ENCODE measurements at places on chromosomes 3 and 15. TPM values are rescaled to one million over a fixed set of nuclear protein-coding genes. Genes with fewer than 3 reads are reported as not detected.

Gene CCDC71
- total RNA-seq = 14.7 TPM

Gene ETV5
- total RNA-seq = not detected

- DNase-seq = no peak
Measured at GRCh38 chr3:47421741-47422649, 41.2 kb downstream of the PTPN23 start.

Gene SCG3
- not detected for total RNA-seq

Gene ASB14
- total RNA-seq = not detected

DNA sequence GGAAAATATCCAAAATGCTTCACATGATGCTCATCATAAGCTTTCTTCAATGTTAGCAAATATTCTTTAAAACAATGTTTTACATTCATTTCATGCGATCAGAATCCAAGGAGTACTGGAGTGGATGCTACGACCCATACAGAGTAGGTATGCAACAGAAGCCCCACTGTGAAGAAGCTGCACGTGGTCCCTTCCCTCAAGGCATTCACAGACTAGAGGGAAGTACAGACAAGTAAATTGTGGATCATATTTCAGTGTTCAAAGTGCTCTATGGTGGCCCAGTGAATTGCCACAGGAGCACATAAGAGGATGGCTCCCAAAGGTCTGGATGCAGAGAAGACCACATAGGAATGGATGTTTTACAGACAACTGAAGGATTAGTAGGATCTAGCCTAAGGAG lies 789.9 kb downstream of the IGSF11 start:
- DNase-seq = no peak

Gene PIGZ
- total RNA-seq = 0.33 TPM

Gene GNAT1
- total RNA-seq = 0.11 TPM

DNA sequence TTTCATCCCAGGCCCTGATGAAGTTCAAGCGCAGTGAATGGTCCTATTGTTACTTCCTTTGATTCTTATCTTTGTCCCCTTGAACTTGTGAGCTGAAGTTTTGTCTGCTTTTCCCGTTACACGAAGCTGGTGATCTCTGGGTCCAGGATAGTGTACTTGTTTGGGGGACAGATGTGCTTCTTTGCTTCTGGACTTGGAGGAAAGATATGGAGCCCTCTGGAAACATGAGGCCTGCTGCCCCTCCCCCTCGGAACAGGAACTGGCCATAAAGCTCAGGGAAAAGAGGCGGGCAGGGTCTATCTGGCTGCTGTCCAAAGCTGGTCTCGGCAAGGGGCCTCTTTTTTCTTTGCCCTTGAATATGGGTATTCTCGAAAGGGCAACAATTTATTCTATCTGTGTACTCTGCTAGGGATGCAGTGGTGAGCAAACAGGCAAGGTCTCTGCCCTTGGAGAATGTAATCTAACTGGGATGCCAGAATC lies 47.6 kb downstream of the IDH2 start:
- no peak for DNase-seq

- no peak for DNase-seq
Measured at GRCh38 chr3:25585361-25586166, 79.1 kb downstream of the TOP2B start.

DNA sequence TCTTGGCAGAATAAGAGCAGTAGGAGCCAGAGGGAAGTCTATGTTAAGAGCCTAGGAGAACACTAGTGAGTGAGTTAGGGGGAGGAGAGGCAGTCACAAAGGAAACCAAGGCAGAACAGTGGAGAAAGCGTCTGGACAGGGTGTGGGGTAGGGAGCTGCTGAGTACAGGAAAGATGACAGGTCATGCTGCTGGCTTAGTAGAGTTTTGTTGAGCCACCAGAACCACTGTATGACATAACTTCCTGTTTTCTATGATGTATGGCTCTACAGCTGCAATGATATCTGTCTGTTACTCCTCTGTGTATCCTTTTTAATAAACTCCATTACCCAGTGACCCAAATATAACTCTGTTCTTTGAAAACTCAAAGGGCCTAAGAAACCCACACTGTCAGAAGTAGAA lies 10.6 kb upstream of the STT3B start:
- no peak for DNase-seq

- no peak for DNase-seq
Measured at GRCh38 chr15:45026651-45027190, 3.7 kb downstream of the SORD start.

GRCh38 chr3:35305406-35305805 lies 333.9 kb upstream of the ARPP21 start:
- DNase-seq = no peak

Gene PLA2G4E
- not detected for total RNA-seq

DNA sequence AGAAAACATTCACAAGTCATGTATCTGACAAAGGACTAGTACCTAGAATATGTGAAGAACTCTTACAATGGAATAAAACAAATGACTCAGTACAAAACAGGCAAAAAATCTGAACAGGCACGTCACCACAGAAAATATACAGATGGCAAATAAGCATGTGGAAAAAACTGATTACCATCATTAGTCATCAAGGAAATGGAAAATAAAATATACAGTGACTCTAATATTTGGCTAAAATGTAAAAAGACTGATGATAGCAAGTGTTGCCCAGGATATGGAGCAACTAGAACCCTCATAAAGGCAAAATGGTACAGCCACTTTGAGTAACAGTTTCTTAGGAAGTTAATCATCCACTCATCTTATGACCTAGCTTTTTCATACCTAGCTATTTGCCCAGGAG lies 95.8 kb upstream of the ABHD17C start:
- DNase-seq = no peak

DNA sequence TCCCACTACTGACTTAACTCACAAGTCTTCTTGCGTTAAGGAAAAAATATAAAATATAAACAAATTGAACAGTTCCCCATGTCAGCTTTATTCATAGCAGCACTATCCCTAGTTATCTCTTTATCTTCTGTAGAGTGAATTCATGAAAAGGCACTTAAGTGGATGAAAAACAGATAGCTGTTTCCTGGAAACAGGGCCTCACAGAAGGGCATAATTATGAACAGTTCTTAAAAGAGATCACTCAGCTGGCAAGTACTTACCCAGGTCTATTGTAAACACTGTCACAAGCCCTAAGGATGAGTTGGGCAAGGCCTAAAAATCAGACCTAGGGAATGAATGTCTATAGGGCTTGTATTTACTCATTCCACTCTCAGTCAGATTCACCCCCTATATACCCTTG lies 10.7 kb downstream of the MB21D2 start:
- no peak for DNase-seq

- no peak for DNase-seq
Measured at GRCh38 chr3:68274286-68274685, 619.9 kb upstream of the SUCLG2 start.

DNA sequence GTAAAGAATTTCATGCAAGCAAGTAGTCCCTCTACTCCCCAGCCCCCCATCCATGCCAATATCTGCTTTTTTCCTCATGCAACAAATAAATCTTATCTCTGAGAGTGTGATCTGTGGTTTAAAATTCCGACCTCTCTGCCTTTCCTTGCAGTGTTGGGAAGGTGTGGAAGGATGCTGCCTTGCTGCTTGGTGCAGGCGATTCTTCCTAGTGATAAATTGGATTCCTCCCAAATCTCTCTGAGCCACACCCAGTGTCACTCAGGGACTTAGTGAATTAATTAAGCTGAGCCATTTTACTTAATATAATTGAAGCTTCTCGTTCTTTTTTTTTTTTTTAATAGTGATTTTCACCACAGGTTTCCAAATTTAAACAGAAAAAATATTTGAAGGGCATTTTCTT lies 3.4 kb downstream of the GAP43 start:
- no peak for DNase-seq

DNA sequence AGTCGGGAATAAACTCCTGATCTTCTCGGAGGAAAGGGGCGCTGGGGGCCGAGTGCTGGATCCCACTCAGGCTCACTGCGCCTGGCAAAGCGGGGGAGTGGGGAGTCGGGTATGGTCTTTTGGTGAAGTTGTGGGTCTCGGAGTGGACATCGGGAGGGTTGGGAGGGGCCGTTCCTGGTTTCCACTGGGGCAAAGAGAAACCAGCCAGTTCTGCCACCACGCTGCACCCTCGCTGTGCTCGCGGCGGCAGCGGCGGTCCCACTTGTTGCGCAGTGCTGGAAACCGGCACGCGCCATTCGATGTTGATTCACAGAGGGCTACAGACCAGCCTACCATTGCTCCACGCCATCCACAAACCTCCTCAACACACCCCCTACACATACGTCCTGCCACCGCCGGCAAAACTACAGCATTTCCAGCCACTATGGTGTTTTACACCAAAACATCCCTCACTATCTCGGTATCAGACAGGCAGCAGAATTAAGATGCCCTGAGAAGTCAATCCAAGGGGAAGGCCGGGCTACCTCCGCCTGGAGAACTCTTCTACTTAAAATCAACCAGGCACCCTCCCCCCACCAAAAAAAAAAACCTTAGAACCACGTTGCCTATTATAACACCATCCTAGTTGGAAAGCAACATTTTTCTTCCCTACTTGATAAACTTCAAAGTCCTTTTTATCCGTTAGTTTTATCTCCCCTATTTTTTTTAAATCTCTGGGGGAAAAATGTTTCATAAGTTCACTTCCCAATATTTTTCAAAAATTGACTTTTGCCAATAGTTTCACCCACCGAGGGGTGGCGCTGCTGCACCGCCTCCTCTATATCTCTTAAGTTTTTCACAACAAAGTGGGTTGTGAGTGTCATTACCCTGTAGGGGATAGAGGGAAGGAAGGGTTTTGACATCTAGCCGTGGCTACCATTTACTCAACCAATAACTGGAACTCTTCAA lies 3.6 kb downstream of the BCL6 start:
- peak; percentile 80 for DNase-seq

DNA sequence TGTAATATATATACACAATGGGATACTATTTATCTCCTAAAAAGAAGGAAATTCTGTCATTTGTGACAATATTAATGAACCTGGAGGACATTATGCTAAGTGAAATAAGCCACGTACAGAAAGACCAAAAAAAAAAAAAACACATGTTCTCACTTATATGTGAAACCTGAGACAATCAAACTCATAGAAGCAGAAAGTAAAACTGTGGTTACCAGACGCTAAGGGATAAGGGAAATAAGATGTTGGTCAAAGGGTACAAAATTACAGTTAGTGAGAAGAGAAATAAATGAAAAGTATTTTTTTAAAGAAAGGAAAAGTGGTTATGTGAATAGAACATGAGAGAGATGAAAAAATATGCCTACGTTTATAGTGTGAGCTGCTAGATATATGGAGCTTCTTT lies 101.1 kb downstream of the CPNE4 start:
- DNase-seq = no peak

Gene CLRN1
- total RNA-seq = not detected

DNA sequence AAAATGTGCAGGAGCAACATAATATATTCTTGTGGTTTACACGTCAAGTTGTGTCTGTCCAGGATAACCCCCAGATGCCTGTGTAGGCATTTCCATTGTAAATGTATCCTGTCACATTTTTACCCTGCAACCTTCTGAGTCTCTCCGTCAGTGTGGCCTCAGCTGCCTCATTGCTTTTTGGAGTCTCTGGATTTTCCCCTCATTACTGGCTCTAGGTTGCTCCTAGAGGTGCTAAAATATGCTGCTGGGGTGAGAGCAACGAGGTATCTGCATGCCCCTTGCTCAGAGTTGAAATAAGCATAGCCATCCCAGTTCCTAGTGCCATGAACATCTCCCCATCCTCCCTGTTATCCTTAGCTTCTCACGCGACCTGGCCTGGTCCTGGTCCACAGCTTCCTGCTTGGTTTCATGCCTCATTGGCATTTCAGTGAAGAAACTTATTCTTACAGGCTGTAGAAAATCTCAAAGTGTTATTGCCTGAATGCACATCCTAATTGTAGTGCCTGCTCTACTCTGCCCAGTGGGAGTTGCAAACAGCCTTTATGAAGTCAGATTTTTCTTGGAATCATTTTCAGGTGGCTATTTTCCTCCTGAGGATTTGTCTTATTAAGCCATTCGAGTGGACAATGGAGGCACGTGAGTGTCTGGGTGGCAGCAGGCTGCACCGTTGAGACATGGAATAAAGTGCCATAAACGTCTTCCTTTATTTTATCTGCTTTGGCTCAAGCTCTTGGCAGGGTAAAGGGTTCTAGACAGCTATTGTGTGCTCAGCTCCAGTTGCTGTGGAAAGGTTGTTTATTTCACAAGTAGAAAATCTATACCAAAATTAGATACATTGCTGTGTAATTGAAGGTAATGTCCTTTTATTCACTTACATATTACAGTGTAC lies 33.2 kb downstream of the OXNAD1 start:
- DNase-seq = no peak

DNA sequence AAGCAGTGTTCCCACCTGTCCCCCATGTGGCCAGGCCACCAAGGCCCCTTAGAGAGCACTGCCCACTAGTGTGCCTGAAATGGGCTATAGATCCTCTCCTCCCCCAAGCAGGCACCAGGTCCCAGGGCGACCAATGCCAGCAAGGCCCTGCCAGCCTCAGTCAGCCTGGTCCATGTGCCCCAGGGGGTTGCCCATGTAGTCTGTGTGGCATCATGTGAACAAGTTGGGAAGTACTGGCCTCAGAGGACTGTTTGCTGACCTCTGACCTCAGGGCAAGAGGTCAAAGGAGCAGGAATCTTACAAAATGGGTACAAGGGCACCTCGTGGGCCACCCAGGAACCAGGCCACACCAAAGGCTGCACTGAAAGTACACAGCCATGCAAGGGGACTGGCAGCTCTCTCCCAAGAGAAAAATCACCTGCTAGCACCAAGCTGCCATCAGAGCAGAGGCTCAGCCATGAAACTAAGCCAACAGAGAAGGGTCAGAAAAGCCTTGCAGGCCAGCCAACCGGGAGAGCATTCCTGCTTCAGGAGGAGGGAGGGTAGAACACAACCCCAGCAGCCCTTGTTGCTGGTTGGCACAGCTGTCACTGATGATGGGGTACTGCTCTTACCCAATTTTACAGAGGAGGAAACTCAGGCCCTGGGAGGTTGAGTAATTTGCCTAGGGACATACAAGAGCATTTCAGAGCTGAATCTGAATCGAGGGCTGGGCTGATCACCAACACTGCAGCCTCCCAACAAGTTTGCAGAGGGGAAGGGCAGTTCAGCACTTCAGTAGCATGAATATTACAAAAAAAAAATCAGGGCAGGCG lies 5.2 kb upstream of the FURIN start:
- no peak for DNase-seq

DNA sequence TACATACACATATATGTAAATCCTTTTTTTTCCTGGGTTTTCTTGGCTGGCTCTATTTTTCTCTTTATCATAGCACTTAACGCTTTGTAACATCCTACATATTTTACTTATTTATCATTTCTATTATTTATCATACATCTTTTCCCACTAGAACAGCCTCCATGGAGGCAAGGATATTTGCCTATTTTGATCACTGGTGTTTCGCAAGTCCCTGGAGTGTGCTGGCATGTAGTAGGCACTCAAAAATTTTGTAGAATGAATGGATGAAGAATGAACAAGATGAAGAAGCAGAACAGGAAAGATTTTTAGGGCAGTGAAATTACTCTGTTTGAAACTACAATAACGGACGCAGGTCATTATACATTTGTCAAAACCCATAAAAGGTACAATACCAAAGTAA lies 83.0 kb upstream of the PTX3 start:
- no peak for DNase-seq

GRCh38 chr3:181561139-181562031 lies 150.3 kb upstream of the SOX2 start:
- DNase-seq = no peak

Gene DNASE1L3
- 0.80 TPM for total RNA-seq
